Naive thymus-derived CD4-positive, alpha-beta T cell (primary cell): ENCODE measurements at places on chromosomes 1 and 21. TPM values are rescaled to one million over a fixed set of nuclear protein-coding genes. Genes with fewer than 3 reads are reported as not detected.

Gene OPTC
- polyA plus RNA-seq: not detected

Gene SYTL1
- polyA plus RNA-seq: 105 TPM

Gene S100A2
- polyA plus RNA-seq: not detected

Gene FCRL2
- polyA plus RNA-seq: 0.09 TPM

Gene MPZ
- not detected for polyA plus RNA-seq

Gene PER3
- 4.1 TPM for polyA plus RNA-seq

Gene SMYD3
- 24.9 TPM for polyA plus RNA-seq

Gene FCN3
- polyA plus RNA-seq: not detected

Gene KHDRBS1
- 116 TPM for polyA plus RNA-seq

Gene IL19
- not detected for polyA plus RNA-seq

Gene WLS
- not detected for polyA plus RNA-seq

Gene SPRR1B
- not detected for polyA plus RNA-seq

Gene FRRS1
- 0.10 TPM for polyA plus RNA-seq

Gene KCNJ6
- polyA plus RNA-seq: not detected

Gene SLX9
- 13.2 TPM for polyA plus RNA-seq

Gene S100A16
- polyA plus RNA-seq: not detected

Gene TPTE
- polyA plus RNA-seq: not detected

Gene JMJD4
- polyA plus RNA-seq: 32.3 TPM

Gene CELA2B
- polyA plus RNA-seq: not detected

Gene MFSD2A
- polyA plus RNA-seq: 0.43 TPM

Gene DRAXIN
- polyA plus RNA-seq: 0.09 TPM

Gene OR6N1
- polyA plus RNA-seq: not detected

Gene PLCH2
- 0.11 TPM for polyA plus RNA-seq

Gene AGT
- polyA plus RNA-seq: not detected

Gene LCE1B
- not detected for polyA plus RNA-seq

Gene SH3D21
- 0.37 TPM for polyA plus RNA-seq

Gene NUF2
- 1.6 TPM for polyA plus RNA-seq

Gene TMCO1
- polyA plus RNA-seq: 98.4 TPM

Gene LAD1
- not detected for polyA plus RNA-seq

Gene SLC6A17
- not detected for polyA plus RNA-seq

Gene TRNP1
- polyA plus RNA-seq: not detected

Gene PCP4L1
- not detected for polyA plus RNA-seq

Gene HMGCS2
- not detected for polyA plus RNA-seq
